ENCODE measurements at places on chromosomes 2 and 18.

DNA sequence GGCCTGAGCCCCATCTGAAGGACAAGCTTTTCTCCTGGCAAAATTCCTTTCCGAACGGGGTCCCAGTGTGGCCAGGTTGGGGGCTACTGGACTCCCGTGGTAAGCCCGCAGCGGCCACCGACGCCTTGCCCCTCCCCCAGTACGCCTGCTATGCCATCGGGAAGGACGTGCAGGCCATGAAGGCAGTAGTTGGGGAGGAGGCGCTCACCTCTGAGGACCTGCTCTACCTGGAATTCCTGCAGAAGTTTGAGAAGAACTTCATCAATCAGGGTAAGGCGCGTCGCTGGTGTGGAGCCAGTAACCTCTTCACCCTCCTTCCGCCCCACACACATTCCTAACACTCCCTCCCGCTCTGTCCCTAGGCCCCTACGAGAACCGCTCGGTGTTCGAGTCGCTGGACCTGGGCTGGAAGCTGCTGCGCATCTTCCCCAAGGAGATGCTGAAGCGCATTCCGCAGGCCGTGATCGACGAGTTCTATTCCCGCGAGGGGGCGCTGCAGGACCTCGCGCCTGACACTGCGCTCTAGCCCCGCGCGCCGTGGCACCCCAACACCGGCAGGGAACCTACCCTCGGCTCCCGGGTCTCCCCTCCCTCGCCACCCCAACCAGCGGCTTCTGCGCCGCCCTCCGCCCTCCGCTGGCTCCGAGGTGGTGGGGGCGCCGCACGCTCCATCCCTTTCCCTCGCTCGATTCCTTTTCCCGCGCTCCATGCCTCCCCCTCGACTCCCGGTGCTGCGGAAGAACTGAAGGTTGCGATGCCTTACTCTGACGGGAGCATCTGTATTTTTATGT, 13.6 kb upstream of the ANKRD53 start:
- DNase-seq: no peak

- no peak for DNase-seq
Measured at GRCh38 chr18:58249712-58250111, 205.7 kb downstream of the NEDD4L start.

DNA sequence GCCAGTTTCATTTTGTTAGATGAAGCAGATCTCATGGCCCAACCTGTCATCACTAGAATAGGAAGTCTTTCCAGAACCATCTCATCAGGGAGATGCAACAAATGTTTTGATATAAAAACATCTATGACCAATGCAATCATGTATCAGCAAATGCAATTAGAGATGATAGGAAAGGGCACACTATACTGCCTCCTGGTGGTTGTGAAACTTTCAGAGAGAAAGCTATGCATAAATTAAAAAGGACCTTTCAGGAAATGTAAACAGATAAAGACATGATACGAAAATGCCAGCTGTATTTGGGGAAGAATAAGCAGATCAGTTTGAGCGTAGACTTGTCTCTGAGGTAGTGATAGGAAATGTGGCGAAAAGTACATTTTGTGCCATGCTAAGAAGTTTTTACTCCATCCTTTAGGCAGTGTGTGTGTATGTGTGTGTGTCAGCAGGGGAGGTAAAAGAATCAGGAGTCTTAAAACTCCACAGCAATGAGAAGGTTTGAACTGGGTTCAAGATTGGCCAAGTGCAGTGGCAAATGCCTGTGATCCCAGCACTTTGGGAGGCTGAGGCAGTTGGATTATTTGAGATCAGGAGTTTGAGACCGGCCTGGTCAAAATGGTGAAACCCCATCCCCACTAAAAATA, 479.3 kb downstream of the CPS1 start:
- no peak for DNase-seq

- no peak for DNase-seq
Measured at GRCh38 chr2:142866426-142866825, 11.0 kb upstream of the KYNU start.

DNA sequence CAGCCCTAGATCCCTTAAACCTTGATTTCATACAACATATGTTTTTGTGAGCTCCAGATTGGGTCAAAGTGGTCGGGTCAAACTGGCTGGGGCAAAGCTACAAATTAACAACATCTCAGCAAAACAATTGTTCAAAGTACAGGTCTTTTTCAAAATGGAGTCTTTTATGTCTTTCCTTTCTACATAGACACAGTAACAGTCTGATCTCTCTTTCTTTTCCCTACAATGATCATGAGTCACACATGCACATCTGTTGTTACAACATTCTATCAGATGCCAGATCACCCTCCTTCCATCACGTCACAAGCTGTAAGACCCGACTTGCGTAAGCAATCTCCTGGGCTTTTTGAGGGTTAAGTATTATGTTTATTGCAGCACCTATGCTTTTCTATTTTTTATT, 55.1 kb downstream of the RHOB start:
- peak; percentile 87 for DNase-seq

DNA sequence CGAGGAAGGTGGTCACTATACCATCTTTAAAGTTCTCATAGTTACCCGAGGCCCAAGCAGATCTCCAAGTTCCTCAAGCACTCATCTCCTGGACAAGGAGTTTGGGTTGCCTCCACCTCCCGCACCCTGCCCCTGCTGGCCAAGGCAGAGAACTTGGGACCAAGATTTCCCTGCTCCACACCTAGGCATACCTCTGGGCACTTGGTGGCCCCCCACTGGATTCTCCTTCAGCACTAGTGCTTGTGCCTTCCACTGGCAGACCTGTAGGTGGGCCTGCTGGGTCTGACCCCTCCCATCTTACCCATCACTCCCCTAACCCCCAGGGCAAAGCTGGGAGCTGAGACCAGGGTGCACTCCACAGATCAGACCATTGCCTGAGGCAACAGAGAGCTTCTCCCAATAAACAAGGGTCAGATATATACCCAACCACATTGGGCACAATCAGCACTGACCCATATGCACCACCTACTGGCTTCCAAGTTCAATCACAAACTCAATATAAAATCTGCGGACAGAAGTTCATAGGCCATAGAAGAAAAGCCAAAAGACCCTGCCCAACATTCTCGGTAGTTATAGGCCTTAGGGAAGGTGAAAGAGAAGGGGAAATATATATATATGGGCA, 244.2 kb downstream of the EXOC6B start:
- no peak for DNase-seq

GRCh38 chr2:218691234-218691633, 19.3 kb downstream of the STK36 start:
- no peak for DNase-seq

- no peak for DNase-seq
Measured at GRCh38 chr2:65488527-65488926, 56.1 kb upstream of the SPRED2 start.

DNA sequence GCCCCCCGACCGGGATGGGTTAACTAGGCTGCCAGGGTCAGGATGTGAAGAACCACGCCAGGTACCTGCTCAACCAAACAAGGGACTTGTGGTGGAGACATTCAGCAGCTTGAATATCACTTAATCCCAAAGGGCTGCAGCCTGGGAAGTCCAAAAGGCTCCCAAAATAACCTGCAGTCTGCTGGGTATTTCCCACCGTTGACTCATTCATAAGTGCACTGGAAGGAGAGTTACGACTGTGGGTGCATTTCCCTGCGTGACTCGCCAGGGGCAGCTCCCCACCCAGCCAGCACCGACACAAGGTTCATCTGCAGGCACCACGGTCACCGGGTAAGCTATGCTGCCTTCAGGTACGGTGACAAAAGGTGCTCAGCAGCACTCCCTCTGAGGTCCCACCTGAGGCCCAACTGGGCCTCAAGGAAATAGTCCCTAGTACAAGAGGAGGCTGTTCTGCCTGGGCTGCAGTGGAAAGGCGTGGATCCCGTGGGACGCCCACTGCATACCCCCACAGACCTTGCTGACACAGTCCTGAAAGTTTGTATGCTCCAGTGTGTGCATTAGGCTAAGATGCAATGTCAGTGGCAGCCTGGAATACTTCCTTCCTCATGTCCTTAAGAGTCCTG, 86.5 kb downstream of the UXS1 start:
- DNase-seq: peak; percentile 41

DNA sequence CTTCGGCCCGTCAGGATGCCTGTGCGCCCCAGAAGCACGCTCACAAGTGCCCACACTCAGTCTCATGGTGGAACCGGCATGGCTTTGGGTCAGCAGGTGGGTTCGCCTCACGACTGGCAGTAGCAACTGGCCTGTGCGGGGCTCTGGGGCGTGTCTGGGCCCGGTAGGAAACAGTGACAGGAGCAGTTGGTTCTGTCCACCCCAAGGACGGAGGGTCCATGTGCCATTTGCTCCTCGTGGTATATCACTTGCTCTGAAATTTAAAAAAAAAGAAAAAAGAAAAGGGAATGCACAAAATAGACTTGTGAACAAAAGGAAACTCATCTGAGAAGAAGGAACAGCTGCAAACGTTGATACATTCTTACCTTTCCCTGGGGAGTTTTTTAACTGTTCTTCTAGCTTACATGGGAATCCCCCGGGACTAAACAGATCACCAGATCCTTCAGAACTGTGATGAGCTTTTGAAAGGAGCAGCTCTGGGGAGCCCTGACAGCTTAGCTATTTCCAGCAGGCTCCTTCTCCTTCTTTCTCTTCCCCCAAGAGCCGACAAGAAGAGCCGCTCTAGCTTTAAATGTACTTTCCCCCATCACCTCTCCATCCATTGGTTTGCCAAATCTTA, 42.8 kb downstream of the TRAPPC12 start:
- no peak for DNase-seq

- DNase-seq: no peak
Measured at GRCh38 chr2:38430597-38431207, 53.6 kb upstream of the ATL2 start.

GRCh38 chr18:486929-487740, 13.4 kb downstream of the COLEC12 start:
- no peak for DNase-seq

DNA sequence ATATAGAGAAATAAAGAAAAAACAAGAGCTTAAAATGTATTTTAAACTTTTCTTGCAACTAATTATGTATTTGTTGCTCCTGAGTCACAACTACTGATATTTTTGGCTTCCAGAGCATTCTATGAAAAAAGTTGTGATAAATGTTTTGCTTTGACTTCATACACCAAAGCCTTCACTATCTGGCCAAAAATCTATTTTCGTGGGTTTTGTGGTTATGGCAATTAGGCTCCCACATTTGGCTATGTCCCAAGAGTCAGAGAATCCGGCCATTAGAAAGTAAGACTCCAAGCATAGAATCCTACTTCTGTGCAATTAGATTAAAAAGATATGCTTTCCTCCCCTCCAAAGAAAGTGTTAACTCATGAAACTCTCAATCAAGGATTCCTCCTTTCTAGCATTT, 1456.1 kb upstream of the ACVR2A start:
- DNase-seq: peak; percentile 1

Measured in NCI-H226 (cell line).